ENCODE measurements at places on chromosomes 16 and 17.

- DNase-seq = no peak
Observed at GRCh38 chr17:76351526-76352071, 2.1 kb downstream of the PRPSAP1 start.

DNA sequence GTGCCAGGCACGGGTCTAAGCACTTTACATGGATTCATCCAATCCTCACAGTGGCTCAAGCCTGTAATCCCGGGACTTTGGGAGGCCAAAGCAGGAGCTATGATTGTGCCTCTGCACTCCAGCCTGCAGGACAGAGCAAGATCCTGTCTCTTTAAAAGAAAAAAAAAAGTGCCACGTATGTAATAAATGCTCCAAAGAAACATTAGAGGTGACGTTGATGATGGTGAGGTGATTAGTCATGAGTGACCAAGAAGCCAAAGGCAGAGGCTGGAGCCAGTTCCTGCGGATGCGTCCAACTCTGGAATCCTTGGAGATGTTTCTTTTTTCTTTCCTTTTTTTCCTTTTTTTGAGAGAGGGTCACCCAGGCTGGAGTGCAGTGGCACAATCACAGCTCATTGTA lies 59.4 kb upstream of the SIAH1 start:
- no peak for DNase-seq

DNA sequence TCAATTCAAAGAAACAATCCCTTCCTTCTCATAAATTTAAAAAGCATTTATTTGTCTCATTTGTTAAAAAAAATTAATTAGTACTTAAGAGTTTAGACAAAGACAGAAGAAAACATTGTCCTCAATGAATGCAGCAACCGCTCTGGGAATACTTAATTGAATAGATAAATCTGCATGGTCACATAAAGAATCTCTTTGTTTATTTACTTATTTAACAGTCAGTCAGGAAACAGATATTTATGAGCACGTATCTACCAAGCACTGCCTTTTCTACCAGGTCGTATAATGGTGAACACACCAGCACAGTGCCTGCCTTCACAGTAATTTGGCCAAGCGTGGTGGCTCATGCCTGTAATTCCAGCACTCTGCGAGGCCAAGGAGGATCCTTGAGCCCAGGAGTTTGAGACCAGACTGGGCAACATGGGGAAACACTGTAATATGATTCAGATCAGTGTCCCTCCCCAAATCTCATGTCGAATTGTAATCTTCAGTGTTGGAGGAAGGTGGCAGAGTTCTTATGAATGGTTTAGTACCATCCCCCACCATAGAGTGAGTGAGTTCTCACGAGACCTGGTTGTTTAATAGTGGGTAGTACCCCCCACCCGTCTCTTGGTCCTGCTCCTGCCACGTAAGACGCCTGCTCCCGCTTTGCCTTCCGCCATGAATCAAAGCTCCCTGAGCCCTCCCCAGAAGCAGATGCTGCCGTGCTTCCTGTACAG lies 8.1 kb downstream of the WIPI1 start:
- no peak for DNase-seq

DNA sequence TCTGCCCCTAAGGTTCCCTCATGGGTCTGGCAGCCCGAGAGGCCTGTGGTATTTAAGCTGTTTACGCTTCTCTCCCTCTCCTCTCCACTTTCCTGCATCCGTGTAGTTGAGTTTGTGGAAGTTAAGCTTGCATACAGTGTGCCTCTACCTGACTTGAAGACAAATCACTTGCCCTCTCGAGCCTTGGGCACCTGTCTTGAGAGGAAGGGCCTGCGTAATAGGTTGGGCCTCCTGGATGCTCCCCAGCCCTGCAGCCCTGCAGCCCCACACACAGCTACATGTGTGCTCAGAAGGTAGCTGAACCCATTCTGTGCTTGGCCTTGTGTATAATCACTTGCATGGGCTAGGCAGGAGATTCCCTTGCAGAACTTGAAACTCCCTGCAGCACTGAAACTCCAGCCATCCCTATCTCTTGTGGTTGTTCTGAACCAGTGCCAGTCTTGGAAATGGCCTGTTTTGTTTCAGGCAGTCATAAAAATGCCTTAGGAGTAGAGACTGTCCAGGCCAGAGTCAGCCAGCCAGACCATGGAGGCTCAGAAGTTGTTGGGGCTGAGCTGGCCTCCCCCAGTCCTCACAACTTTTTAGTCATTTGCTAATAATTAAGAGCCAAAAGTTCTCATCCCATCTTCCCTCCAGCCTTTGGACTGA lies 134.6 kb downstream of the CLEC16A start:
- DNase-seq = no peak

- no peak for DNase-seq
Observed at GRCh38 chr17:78600181-78600721, 23.1 kb upstream of the DNAH17 start.

DNA sequence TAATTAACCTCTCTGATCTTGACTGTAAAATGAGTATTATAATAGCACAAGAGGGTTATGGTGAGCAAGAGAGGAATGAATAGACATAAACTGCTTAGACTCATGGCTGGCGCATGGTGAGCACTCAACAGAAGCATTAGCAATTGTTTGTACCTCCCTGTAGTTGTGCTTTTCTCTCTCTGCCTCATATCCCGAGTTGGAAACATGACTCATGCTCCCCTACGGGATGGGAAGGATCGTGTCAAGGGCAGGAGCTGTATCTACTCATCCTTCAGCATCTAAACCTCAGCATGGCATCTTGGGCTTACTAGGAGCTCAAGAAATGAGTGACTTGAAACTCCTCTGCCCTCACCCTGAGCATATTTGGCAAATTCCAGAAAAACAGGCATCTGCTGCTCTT lies 299.6 kb downstream of the MAP2K4 start:
- DNase-seq = no peak

DNA sequence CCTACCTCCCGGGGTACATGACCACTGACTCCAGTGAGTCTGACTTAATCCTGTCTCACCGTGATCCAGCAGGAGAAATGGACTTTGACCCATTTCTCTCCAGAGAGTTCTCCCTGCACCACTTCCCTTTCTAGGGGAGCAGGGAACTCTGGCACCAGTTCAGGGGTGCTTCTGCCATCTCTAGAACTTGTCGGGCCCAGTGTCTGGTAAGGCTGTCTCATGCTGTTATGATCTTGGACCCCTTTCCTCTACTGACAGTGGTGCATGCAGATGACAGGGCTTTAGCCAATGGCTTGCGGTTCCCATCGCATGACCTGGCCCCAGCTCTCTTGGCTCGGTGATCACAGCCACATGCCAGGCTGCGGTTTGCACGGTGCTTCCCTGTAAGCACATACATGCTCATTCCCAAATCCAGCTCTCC lies 62.0 kb downstream of the SLC39A11 start:
- no peak for DNase-seq

DNA sequence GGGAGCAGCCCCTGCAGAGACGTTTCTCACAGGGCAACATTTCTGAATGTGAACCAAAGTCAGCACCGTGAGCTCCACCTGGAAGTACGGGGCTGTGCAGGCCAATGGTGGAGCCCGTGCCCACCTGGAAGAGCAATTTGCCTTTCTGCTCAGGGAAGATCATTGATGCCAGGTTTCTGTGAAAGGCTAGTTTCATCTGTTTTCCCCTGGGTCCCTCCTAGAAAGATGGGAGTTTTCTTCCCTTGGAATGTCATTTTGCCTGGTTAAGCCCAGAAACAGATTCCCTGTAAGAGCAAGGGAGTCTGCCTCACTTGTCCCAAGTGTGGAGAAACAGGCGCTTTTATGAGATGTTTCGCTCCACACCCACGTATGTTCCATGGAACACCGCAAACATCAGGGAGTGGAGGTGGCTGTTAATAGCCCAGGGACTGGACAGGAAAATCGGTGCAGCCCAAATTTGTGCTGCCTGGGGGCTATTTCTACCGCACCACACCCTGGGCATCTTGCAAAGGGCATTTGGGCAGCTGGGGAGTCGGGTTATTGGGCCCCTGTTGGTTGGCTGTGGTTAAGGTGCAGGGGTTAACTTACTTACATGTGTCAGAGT lies 2.6 kb downstream of the SLC6A4 start:
- DNase-seq = no peak

DNA sequence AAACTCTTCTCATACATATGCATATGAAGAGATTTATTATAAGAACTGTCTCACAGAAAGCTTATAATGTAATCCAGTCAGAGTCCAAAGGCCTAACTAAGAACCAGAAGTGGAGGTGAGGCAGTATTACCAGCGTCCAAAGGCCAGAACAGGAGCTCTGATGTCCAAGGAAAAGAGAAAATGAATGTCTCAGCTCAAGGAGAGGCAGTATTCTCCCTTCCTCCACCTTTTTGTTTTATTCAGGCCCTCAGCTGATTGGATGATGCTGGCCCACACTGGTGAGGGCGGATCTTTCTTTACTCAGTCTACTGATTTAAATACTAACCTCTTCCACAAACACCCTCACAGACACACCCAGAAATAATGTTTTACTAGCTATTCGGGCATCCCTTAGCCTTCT lies 43.4 kb downstream of the FBXL20 start:
- DNase-seq = no peak

GRCh38 chr16:17607609-17608008 lies 136.8 kb upstream of the XYLT1 start:
- no peak for DNase-seq

DNA sequence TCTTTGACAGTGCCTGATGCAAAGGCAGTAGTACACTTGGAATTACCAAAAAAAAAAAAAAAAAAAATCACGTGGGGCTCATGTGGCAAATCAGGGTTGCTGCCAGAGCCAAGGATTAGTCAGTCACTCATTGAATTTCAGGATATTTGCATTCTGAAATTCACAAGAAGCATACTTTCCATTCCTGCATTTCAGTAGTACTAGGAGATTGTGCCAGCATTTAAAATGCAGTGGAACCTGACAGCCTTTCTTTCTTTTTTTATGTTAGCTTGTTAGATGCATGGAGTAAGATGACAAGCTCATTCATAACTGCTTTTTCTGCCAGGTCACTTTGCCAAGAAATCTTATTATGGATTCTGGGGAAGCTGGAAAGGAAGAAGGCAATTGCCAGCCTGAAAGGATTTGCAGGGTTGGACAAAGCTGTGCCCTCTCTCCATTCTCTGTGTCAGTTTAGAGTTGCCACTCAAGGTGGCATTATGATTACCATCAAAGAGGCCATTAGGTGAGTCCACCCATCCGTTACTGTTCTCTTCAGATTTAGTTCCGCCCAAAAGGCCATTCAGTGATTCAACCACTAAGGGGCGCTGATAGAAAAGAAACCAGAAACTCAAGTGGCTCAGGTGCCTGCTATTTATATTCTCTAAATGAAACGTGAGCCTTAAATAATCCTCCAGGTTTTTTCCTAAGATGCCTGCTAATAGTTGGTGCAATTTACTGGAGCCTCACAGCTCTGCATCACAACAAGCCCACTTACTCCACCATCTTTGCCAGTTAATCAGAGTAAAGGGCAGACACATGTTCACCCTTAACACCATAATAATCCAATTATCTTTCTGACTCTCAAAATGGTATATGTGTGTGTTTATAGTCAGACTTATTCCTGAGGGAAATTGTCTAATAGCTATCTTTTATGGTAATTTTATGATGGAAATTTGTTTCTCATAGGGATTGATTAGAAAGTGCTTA lies 59.0 kb downstream of the TANGO6 start:
- no peak for DNase-seq

DNA sequence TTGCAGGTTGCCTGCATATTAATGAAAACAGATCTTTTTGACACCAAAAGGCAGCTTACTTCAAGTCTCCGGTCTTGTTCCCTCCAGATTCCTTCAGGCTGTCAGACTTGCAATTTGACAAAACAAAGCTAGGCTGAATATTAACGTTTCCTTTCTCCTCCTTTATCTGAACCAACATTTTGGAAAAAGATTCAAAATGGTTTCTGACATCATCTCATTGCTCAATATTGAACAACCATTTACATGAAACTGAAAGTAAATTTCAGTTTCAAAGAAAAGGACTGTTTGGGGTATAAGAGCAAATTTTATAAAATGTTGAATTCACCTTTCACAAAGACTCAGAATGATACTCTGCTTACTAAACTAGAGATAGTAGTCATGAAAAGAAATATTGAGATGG lies 521.8 kb downstream of the KCNJ2 start:
- no peak for DNase-seq

DNA sequence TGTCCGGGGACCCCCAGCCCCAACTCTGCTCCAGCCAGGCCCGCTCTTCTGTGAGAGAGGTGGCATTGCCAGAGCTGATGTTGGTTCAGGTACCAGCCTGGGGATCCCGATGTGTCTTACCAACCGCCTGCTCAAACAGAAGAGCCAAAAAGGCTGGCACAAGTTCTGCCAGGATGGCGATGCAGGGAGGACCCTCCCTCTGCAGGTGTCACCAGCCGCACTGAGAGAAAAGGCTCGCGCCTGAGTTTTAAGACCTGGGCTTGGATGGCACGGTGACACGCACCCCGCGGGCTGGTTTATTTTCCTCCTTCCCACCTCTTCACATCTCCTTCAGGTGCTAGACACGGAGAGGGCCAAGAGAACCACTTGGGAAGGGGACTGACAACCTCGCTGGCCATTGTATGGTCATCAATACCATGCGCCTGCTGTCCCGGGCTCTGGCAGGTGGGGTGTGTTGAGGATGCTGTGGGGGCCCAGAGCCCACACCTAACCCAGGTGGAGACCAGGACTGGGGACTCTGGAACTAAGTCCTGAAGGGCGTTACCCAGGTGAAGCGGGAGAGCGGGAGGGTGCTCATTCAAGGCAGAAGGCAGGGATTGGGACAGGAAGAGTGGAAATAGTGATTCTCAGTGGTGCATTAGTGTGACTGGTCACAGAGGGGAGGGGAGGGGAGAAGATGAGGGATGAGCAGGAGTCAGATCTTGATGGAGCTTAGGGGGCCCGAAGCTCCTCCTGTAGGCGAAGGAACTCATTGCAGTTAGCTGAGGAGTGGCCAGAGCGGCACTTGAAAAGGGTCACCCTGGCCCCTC lies 16.3 kb downstream of the FOXJ1 start:
- peak; percentile 79 for DNase-seq

GRCh38 chr17:6166492-6167179 lies 96.5 kb downstream of the WSCD1 start:
- no peak for DNase-seq

GRCh38 chr16:78163772-78164670 lies 64.6 kb downstream of the WWOX start:
- DNase-seq = no peak

- no peak for DNase-seq
Observed at GRCh38 chr17:73278465-73279453, 17.1 kb upstream of the CPSF4L start.

GRCh38 chr16:24102209-24102660 lies 153.9 kb upstream of the CACNG3 start:
- DNase-seq = no peak

DNA sequence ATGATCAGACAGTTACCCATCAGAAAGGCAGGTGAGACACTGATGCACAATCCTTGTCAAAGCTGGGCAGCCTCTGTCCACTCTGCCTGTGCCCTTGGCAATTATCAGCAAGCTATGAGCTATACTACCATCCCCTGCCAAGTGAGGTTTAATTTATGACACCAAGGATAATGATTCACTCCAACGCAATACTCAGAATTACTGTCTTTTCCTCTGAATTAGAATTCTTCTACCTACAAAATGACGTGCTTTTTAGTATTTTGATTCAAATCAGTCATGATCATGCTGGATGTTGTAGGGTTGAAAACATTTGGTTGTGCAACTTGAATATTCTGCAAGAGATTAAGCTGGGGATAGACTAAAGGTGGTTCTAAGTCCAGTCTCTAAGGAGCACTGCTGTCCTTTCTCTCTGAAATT lies 116.8 kb upstream of the SOX9 start:
- no peak for DNase-seq

DNA sequence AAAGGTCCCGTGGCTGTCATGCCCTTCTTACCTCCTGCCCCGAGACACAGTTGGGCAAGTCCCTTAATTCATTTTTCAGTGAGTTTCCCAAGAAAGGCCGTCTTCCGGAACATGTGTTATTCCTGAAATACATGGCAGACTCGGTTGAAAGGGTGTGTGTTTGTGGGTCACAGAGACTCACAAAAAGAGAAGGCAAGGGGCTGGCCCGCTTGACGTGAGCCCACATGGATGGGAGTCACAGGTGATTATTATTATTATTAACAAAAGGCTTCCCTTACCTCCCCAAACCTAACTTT lies 34.1 kb upstream of the CCR7 start:
- DNase-seq = peak; percentile 78
